Activated CD4-positive, alpha-beta T cell treated with anti-CD3 and anti-CD28 coated beads for 48 hours (primary cell): ENCODE measurements at places on chromosomes 5 and 9.

GRCh38 chr5:169997798-169998197, 17.5 kb upstream of the INSYN2B start:
- no peak for DNase-seq

DNA sequence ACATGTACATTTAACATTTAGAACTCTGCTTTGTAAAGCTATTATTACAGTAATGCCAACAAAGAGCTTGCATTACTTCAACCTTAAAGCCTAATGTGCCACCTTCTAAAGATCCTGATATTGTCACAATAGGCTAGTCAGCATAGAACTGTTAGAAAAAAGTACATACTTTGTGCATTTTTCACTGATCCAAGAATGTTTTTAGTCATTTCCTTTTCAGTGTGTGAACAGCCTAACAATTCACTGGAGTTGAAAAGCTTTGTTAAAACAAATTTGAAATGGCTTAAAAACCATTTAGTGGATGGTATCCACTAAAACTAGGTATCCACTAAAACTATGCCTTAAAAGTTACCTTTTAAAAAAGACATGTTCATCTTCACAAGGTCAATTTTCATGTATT, 4.5 kb downstream of the RPS6 start:
- no peak for DNase-seq

DNA sequence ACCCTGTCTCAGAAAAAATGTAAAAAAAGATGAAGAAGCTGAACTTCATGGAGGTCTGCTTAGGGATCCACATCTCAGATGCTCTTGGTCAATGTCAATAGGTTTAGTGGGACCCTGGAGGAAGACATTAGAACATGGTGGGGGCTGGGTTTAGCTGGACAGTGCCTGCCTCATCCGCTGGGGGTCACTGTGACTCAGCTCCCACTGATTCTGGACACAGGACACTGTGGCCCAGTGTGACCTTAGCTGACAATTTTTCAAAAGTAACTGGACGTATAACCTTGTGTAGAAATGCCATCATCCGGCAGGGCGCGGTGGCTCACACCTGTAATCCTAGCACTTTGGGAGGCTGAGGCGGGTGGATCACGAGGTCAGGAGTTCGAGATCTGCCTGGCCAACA, 7.3 kb upstream of the HNRNPAB start:
- DNase-seq, result no peak

DNA sequence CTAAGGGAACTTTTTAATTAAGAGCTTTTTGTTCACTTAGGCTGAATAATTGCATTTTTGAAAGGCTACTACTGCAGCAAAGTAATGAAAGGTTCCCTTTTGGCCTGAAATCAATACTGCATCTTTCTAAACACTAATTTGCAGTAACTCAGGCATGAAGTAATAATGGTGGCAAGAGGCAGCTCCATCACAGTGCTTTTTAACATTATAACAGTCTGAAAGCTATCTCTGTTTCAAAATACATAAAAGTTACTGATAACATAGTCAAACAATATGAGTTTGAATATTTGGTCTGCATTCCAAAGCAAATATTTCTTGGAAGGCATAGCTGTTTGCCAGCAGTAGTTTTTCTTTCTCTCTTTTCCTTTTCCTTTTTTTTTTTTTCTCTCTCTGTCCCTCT, 113.4 kb downstream of the FBN2 start:
- DNase-seq, result no peak

DNA sequence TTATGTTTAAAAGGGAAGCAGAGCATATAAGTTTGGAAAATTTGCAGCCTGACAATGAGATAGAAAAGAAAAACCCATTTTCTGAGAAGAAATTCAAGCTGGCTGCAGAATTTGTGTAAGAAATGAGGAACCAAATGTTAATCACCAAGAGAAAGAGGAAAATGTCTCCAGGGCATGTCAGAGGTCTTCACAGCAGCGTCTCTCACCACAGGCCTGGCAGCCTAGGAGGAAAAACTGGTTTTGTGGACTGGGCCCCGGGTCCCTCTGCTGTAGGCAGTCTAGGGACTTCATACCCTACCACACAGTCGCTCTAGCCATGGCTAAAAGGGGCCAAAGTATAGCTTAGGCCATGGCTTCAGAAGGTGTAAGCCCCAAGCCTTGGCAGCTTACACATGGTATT, 32.1 kb upstream of the HSD17B4 start:
- no peak for DNase-seq

DNA sequence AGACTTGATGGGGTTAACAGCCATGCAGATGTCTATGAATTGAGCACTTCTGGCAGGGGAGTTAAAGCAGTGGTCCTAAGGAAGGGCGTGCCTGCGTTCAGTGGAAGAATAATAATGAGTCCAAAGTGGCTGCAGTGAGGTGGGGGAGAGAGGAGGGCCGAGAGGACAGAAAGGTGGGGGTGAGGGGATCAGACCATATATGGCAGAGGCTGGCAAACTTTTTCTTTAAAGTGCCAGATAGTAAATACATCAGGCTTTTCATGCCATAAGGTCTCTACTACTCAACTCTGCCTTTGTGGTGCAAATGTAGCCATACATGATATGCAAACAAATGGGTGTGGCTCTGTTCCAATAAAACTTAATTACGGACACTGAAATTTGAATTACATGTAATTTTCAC, 77.1 kb downstream of the STRBP start:
- DNase-seq, result no peak

GRCh38 chr5:94856257-94856800, 237.9 kb downstream of the SLF1 start:
- no peak for DNase-seq

DNA sequence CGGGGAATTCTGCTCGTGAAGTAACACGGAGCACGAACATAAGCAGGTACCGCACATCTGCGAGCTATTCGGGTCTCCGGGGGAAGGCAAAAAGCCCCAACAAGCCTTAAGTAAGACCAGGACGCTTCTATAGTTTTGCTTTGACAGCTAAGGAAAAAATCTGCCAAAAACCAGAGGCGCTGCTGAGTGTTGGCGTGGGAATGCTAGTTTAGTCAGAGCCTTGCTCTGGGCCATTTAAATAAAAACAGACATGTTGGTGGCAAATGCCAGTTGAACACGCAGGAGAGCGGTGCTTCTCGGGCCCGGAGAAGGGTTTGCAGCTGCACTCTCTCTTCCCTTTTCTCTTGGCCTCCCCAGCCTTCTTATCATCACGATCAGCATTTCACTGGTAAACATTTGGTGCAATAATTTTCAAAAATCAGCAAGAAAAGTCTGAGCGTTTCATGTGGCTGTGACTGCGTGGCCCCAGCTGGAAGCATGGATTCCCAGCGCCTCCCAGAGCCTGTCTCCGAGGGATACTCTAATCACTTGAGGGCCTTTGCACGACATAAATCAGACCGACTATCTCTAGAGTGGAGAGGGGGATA, 6.4 kb upstream of the NOTCH1 start:
- DNase-seq, result no peak

GRCh38 chr5:94901191-94901979, 282.9 kb downstream of the SLF1 start:
- no peak for DNase-seq

DNA sequence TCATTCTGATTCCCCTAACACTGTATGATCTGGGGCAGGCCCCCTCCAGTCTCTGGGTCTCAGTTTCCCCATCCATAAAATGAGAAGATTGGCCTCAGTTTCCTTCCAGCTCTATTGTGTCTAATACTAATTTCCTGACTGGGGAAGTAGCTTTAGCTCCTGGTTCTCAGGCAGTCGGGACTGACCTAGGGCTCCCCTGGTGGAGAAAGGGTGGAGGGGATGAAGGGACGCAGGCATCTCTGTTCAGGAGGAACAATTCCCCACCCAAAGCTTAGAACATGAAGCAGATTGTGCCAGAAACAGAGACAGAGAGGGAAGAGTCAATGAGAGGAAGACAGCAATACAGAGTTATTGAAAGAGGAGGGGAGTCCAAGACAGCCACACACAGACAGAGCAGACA, 14.2 kb upstream of the PTGS1 start:
- no peak for DNase-seq

DNA sequence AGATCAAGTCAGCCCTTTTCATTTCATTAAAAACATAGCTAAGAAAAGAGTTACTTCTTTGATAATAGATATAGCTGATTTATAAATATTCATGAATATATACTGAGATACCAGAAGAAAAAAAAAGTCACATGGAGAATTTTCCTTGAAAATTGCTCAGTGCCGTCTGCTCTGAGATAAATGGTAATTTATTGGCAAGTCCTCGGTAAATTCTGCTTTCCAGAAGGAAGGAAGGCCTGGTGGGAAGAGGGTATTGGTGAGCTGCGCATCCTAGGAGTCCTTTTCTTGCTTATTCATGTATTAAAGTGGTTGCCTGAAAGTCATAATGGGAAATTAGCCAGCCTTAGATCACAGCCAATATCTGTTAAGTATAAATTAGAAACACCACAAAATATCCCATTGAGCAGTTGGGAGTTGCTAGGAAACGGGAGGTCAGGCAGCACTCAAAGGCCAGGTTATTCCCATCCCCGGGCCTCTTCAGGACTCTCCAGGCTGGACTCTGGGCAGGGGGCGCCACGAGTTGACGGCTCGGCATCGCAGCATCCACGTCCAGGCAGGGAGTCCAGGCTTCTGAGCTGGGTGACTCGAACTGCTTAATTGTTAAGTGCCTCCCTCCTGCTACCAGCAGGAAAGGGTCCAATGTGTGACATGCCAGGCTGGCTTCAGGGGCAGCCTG, 116.7 kb upstream of the RETREG1 start:
- DNase-seq, result no peak

DNA sequence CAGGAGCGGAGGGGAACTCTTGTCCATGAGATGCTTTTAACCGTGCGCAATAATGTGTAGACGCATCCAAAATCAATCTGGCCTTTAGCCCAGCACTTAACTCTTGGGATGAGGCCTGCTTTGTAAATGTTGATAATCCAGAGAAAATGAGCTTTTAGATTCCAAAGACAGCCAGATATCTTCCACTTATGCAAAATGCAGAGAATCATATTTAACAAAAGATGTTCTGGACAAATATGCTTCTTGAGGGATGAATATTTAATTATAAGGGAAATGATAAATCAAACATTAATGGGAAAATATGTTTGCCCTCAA, 5.6 kb downstream of the S1PR3 start:
- DNase-seq, result no peak

GRCh38 chr9:97060796-97061195, 21.9 kb upstream of the CTSV start:
- no peak for DNase-seq

- DNase-seq, result no peak
Measured at GRCh38 chr5:44266882-44267576, 122.2 kb downstream of the FGF10 start.

GRCh38 chr5:13251623-13252376, 692.7 kb downstream of the DNAH5 start:
- no peak for DNase-seq

DNA sequence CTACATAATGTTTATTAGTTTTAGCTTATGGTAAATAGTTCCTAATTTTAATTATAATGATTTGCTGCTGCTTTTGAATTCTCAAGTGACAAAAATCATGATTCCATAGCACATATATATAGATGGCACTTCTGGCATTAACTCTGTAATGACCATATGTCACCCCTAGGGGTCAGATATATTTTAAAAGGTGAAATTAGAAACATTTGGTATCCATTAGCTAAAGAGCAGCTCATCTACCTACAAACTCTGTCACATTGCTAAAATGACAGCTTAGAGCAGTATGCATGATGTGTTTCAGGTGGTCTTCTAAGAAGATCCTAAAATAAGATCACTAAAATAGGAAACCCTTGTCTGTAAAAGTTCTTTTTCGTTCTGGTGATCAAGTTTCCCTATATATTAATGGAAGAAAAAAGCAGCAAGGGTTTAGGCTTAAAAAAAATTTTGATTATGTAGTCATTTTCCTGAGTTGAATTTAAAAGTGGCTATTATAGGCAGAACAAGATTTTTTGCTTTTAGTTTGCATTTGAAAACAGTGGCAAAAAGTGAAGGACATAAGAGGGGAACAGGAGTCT, 157.7 kb upstream of the POU5F2 start:
- no peak for DNase-seq

- DNase-seq, result peak; percentile 72
Measured at GRCh38 chr9:70111042-70111602, 67.5 kb downstream of the MAMDC2 start.

- peak; percentile 79 for DNase-seq
Measured at GRCh38 chr9:5510360-5510931, at the start of gene PDCD1LG2. Gene PDCD1LG2, plus strand, starts transcription at chr9:5510531. Its CDS starts 12,016 bp downstream, at chr9:5522547.

- peak; percentile 8 for DNase-seq
Measured at GRCh38 chr9:4327504-4328191, 27.8 kb upstream of the GLIS3 start.

GRCh38 chr5:305050-305449, 16.5 kb upstream of the AHRR start:
- no peak for DNase-seq

DNA sequence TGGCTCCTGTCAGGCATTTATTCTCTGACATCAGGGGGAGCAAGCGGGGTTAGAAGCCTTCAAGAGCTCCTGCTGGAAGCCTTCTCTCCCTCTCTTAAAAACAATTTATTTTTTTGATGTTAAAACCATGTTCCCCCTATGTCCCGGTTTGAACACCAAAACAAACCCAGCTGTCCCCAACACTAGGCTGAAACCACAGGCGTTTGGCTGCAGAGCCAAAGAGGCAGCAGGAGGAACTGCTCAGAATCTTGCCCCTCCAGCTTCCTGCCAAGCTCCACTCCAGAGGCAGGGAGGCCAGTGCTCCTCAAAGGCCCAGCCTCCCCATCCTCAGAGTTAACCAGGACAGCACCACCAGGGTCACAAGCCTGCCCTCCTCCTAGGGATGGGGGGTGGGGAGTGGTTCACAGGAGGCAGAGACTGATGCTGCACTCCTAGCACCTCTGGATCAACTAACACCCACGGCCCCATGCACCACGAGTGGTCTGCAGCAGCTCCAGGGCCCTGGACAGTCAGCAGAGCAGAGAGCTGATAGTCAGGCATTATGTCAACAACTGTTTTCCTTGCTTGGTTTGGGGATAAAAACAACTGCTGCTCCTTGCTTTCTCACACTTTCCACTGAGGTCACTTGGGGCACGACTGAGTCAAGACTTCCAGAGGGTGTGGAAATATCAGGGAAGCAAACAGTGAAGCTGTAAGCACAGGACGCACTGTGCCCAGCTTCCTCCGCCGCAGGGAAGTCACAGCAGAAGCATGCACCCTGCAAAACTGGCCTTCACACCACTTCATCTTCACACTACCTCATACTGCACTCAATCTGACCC, 96.5 kb upstream of the ADRA1B start:
- DNase-seq, result no peak

DNA sequence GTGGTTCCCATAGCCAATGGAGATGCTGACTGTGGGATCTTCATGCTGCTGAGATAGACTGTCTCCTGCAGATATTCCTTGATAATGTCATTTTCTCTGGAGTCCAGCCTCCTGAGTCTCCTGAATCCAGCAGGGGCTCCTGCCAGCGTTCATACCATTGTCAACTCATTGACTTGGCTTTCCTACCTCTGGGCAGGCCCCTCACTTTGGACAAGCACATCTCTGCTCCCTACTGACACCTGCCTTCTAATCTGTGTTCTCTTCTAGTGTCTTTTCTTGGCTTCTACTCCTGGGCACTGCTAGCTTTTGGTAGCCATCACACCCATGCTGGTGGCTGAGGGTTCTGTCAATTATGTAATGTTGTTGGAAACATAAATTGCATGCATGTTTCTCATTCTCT, 138.0 kb downstream of the ADCY2 start:
- no peak for DNase-seq
